Endodermal cell (in vitro differentiated cells): ENCODE measurements at places on chromosomes 13 and 19. TPM values are rescaled to one million over a fixed set of nuclear protein-coding genes. Genes with fewer than 3 reads are reported as not detected.
A peak's percentile ranks its signal among the peaks of the same experiment; 100 is the strongest.

DNA sequence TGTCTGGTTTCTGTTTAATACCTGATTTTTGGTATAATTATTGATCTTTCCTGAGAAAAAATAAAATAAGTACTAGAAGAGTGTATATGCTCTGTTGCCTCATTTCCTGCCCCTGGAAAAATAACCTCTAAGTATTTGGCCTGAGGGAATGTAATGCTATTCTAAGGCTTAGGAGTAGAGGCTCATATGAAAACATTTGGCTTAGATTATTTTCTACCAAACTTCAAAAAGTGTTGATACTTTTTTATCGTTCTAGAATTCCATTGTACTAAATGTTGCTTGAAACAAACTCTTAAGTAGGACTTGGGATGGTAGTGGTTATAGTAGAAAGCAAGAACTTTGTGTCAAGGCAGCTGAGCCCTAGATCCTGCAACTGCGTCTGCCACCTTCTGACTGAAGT is 57.8 kb downstream of the COG3 start:
- no peak overlapping the region for H3K4me3 ChIP-seq
- no peak for DNase-seq
- no peak overlapping the region for H3K27ac ChIP-seq
- peaks cover 54% of the 10 kb centered on the region for H3K36me3 ChIP-seq

GRCh38 chr13:112877976-112878955 is 90.7 kb upstream of the MCF2L start:
- DNase-seq, result peak; percentile 45
- H3K27ac ChIP-seq, result no peak overlapping the region
- no peaks in the 10 kb centered on the region for H3K27me3 ChIP-seq

DNA sequence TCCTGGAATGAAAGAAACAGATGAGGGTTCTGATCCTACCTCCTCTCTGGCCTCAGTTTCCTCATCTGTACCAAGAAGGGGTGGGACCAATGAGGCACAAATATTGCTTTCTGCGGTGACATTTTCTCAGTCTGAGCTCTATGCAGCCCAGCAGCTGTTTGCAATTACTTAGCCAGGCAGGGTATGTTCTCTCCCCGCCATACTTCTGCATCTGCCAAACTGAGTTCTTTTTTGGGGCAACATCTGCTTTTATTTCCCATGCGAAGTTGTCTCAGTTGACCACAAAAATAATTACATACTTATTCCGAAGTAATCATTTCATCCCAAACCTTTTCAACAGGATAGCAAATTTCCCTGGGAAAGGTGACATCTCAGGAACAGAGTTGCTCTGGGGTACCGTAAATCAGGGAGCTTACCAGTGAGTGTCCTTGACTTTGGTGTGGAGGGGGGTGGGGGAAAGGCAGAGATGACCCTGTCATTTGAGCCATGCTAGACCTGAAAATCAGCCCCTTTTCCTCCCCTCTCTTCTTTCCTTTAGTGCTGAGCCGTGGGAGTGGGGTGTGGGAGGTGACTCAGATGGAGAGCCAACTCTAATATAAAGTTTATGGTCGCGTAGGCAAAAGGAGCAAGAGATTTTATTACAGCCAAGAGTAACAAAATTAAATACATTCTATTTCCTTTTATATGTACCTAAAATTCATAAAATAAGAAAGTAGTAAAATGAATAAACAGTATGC is 165.7 kb upstream of the KL start:
- H3K27me3 ChIP-seq, result no peaks in the 10 kb centered on the region
- H3K4me1 ChIP-seq, result no peaks in the 10 kb centered on the region
- no peak overlapping the region for H3K4me3 ChIP-seq
- no peak overlapping the region for H3K27ac ChIP-seq

DNA sequence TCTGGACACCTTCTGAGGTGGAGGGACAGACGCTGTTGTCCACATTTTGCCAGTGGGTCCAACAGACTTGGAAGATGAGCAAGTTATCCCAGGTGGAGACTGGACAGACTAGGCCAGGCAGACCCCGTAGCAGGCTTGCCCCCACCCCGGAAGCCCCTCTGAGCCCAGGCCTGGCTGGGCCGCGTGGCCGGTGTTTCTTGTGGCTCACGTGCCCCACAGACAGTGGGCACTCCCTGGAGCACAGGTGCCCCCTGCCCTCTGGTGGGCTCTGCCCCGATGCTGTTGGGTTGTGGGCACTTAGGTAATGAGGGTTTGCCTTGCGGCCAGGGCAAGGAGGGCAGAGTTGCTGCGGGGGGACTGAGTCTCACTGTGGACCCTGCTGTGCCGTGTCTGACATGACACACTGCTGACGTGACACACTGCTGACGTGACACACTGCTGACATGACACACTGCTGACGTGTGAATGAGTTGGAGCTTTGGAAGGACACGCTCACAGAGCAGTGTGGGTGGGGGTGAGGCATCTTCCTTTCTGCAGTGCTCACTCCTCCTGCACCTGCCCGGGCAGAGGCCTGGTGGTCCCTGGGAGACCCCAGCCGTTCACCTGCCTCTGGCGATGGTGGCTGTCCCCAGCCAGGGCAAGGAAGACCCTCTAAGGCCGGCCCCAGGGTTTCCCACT is 25.1 kb downstream of the DOT1L start:
- H3K27me3 ChIP-seq, result no peaks in the 10 kb centered on the region
- no peaks in the 10 kb centered on the region for H3K4me1 ChIP-seq
- H3K4me3 ChIP-seq, result no peak overlapping the region
- peaks cover 28% of the 10 kb centered on the region for H3K36me3 ChIP-seq
- H3K27ac ChIP-seq, result no peak overlapping the region

GRCh38 chr13:59384154-59384553 is 779.6 kb downstream of the DIAPH3 start:
- no peak overlapping the region for H3K4me3 ChIP-seq
- no peak overlapping the region for H3K27ac ChIP-seq
- H3K36me3 ChIP-seq, result no peaks in the 10 kb centered on the region

DNA sequence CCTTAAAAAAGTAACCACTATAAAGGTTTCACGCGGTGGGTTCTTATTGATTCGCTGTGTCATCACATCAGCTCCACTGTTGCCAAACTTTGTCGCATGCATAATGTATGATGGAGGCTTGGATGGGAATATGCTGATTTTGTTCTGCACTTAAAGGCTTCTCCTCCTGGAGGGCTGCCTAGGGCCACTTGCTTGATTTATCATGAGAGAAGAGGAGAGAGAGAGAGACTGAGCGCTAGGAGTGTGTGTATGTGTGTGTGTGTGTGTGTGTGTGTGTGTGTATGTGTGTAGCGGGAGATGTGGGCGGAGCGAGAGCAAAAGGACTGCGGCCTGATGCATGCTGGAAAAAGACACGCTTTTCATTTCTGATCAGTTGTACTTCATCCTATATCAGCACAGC is 30.6 kb downstream of the FGF9 start:
- H3K27ac ChIP-seq, result no peak overlapping the region
- H3K36me3 ChIP-seq, result no peaks in the 10 kb centered on the region
- H3K27me3 ChIP-seq, result no peaks in the 10 kb centered on the region
- DNase-seq, result no peak
- H3K4me1 ChIP-seq, result no peaks in the 10 kb centered on the region

DNA sequence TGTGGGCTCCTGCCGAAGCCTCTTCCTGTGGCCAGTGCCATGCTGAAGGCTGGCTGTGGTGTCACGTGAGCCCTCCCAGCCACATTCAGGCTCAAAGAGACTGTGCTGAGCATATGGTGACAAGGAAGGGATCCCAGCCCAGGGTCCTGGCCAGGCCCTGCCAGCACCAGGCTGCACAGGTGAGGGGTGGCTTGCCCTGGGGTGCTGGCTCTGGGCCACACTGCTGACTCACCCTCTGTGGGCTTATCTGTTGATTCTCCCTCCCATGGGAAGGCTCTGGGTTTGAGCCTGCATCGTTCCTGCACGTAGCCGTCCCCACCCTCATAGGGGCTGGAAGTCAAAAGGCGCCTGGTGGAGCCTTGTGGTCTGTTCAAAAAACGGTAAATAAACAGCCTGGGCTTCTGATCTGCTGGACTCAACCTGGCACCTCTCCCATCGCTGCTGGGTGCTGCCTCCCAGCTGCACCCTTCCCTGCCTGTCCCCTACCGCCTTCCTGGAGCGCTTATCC is 31.1 kb downstream of the DNM2 start:
- no peaks in the 10 kb centered on the region for H3K4me1 ChIP-seq
- H3K27ac ChIP-seq, result peak overlapping the region; percentile 22
- H3K36me3 ChIP-seq, result no peaks in the 10 kb centered on the region
- DNase-seq, result no peak
- no peaks in the 10 kb centered on the region for H3K27me3 ChIP-seq
- H3K4me3 ChIP-seq, result no peak overlapping the region

ZNF227 gene
- 21.6 to 30.6 TPM (median 27.6 TPM) in 3 replicates for total RNA-seq

STAP2 gene
- total RNA-seq, result 10.4 to 13.2 TPM (median 12.7 TPM) in 3 replicates
